AG04450 (cell line): ENCODE measurements at places on chromosomes 12 and 14.

- DNase-seq: no peak
Observed at GRCh38 chr12:56645201-56645716, 525 bp downstream of the ATP5F1B start.

DNA sequence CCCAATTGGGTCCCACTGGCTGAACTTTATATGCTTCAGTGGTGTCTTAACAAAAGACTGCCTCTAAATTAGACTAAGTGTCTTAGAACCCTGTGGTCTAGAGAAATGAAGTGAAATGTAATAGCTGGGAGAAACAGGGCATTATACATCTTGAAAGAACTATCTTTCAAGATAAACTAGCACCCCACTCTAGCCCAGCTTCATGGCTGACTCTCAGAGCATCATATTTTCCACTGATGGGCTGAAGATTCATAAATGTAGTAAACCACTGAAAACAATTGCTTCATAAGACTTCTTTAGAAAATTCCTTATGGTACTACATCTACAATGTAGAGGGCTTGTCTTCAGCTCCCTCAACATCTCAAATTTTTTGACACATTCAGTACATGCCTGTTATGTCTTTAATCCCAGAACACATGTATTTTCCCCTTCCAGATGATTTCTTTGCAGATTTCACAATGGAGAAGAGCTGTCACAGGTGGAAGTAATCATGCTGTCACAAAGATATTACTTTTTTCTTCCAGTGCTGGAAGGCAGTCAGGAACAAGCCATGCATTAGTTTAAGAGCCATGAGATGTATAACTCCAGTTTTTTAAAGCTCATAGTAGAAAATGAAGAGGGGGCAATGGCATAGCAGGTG is 48.5 kb downstream of the IFNG-AS1 start:
- DNase-seq: no peak

- DNase-seq: no peak
Observed at GRCh38 chr12:13442457-13442856, 245.9 kb downstream of the EMP1 start.

GRCh38 chr12:114245555-114245954 is 160.4 kb downstream of the TBX5 start:
- no peak for DNase-seq

- DNase-seq: no peak
Observed at GRCh38 chr14:90487462-90487861, 90.6 kb downstream of the CALM1 start.

GRCh38 chr14:24425704-24426103 is 3.8 kb downstream of the CBLN3 start:
- DNase-seq: no peak

DNA sequence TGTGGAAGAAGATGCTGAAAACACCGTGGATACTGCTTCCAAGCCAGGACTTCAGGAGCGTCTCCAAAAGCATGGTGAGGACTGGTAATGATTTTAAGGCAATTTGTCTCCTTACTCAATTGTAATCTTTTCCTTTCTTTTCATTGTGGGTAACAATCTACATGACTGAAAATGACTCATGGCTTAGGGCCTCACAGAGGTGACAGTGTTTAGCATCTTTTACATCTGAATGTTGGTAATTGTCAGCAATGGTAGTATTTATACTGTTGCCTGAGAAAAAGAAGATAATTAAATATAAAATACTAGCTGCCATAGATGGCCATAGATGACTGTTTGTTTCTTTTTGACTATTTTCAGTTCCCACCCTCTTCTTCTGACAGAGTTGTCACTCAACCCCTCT is 31.6 kb downstream of the TULP3 start:
- no peak for DNase-seq

- peak; percentile 83 for DNase-seq
Observed at GRCh38 chr12:88325076-88325815, 183.1 kb downstream of the TMTC3 start.

DNA sequence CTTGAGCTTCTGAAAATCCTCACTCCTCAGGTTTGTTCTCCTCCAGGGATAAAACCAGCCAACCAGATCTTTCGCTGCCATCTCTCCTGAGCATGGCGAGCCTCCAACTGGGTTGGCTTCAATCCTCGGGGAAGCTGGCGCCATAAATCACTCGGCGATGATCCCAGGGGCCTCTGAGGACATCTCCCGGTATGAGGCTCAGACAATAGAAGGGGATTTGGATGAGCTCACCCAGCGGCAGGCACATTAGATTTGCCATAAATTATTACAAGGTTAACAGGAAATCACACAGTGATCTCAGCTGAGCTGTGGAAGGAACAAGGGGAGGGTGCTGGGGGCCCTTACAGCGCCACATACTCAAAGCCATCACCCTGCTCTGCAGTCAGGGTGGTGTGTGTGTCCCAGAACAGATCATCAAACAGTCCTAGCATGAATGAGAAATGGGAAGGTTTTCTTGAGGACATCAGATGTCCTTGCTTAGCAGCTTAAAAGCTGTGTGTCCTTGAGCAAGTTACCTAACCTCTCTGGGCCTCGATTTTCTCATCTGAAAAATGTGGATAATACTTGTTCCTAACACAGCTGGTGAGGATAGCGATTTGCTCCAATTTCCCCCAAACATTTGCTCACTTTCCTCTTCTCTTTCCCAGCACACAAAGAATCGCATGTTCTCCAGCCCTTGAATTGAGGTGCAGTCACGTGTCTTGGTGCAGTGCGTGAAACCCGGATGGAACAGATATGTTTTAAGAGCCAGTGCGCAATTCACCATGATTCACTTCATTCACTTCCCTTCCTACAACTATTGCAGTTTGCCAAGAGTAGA is 142.8 kb downstream of the SCARB1 start:
- DNase-seq: no peak

DNA sequence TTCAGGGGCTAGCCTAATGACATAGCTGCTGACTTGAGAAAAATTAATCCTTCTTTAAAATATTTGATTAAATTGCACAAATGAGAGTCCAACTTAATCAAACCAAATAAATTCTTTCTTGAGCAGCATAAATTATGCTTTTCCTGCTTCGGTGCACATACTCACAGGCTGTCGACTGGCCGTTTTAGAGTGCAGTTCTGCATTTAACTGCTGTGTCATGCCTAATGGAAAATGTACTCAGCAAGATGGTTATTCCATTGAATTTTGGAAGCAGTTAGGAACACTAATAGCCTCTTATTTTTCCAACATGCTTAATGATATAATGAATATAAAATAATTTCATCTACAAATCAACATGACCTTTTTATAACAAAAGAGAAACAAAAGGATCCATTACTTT is 266.1 kb upstream of the LRIG3 start:
- DNase-seq: no peak

DNA sequence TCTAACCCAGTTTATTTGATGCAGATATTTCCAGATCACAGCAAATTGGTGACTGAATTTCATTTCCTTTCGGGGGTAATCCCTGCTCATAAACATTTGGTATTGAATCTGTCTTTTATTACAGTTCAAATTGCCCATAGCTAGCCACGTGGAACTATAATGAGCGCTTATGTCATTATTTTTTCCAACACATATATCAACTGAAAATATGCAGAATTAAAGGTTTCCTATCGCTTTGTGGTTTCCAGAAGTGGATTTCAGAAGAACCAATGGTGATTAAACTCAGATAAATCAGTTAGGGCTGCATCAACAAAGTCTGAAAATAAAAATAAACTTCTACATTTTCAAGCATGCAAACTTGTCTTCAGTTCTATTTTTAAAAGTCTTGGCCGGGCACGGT is 111.9 kb downstream of the PIK3C2G start:
- DNase-seq: no peak

GRCh38 chr12:54593135-54593534 is 4.7 kb upstream of the PPP1R1A start:
- DNase-seq: no peak

- no peak for DNase-seq
Observed at GRCh38 chr12:50689437-50689836, 74.5 kb upstream of the ATF1 start.

DNA sequence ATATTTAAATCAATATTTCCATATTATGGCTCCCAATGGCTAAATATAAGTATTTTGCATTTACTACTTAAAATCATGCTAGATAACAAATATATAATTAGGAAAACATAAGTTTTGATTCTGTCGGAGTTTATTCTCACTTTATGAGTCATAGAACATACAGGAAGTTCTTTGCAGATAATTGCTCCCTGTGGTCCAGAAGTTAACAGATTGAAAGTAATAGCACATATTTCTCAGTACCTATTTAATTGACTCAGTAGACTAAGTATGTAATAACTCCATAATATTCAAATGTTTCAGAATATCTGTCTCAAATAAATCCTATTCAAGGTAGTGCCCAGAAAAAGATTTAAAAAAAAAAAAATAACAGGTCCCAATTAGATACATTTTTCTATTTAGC is 806.0 kb upstream of the ATXN7L3B start:
- no peak for DNase-seq

DNA sequence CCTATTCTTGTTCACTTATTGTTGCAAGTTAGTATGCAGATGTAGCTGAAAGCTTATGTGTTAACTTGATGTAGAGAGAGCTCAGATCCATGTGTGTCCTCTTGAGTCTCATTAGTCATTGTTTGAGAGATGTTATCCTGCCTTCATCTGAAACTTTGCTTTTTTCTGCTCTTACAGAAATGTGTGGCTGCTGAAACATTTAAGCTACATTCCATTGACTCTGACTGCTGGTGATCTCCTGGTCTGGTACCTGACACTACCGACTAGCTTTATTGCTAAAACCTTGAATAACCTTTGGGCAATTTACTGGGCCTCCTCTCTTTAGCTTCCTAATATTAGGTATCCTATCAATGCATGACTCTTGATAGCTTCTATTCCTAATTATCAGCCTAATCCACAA is 705.6 kb upstream of the FOXG1 start:
- DNase-seq: no peak

GRCh38 chr14:55157080-55157479 is 28.0 kb downstream of the LGALS3 start:
- no peak for DNase-seq

GRCh38 chr12:54296393-54297099 is 4.3 kb downstream of the NFE2 start:
- no peak for DNase-seq

- DNase-seq: no peak
Observed at GRCh38 chr14:70896981-70897380, 10.3 kb upstream of the PCNX1 start.

- DNase-seq: no peak
Observed at GRCh38 chr12:61574339-61574738, 685.9 kb upstream of the USP15 start.

DNA sequence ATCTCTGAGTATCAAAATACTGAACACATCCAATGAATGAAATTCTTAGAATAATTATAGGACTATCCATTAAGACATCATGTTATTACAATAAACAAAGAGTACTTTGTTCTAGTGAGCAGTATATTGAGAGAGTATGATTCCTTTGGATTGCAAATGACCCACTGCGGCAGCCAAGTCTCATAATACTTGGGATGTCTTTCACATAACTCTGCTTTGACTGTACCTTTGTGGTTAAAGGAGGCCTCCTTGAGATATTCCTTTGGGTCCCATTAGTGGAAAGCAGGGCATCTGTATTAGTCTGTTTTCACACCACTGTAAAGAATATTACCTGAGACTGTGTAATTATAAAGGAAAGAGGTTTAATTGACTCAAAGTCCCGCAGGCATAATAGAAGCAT is 593.8 kb downstream of the TRHDE start:
- DNase-seq: no peak

GRCh38 chr12:14886271-14886670 is 617 bp upstream of the MGP start:
- DNase-seq: no peak

DNA sequence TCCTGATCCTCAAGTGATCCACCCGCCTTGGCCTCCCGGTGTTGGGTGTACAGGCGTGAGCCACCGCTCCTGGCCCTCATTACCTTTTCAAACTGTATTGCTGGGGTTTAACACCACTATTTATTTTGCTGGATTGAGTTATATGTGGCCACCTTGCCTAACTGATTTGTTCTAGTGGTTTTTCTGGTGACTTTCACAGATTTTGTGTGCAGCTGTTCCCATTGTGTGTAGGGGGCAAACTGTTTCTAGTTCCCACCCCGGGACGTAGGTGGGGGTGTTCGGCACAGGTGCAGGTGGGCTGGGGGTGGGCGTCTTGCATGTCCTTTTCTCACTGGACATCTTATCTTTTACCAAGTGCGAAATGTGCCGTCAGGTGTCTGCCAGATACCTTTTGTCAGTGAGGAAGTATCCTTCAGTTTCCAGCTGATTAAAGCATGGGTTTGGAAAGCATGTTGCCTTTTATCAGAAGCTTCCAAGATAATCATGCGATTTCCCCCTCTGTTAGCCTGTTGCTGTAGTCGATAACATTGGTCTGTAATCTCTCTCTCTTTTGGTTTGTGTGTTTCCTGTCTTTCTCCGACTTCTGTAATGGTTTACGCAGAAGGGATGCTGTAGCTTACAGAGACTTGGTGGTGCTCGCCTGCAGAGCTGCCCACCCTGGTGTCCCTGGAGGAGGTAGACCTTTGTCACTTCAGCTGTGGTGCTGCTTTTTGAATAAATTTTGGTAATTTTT is 33.6 kb downstream of the AACS start:
- DNase-seq: no peak

DNA sequence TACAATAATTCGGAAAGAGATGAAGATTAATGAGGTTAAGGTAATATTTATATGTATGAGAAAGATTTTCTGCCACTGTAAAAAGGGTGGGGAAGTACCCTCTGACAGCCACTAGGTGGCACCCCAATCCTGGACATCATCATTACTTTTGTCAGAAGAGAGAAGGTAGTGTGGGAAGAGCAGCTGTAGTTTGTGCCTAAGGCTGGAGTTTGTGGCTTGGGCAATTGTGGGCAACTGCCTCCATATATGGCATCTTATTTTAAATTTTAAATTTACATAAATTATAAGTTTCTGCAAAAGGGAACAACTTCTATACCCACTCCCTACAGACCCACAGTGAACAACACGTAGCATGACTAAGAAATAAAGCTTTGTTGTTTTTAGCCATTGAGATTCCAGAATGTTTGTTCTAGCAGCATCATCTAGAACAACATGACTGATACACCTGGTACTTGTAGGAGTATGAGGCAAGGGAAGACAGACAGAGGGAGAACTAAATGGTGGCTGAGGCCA is 34.4 kb upstream of the SYCP3 start:
- peak; percentile 34 for DNase-seq

GRCh38 chr12:89901906-89902642 is 193.4 kb upstream of the ATP2B1 start:
- no peak for DNase-seq
